ENCODE measurements at places on chromosomes 7 and 10.

DNA sequence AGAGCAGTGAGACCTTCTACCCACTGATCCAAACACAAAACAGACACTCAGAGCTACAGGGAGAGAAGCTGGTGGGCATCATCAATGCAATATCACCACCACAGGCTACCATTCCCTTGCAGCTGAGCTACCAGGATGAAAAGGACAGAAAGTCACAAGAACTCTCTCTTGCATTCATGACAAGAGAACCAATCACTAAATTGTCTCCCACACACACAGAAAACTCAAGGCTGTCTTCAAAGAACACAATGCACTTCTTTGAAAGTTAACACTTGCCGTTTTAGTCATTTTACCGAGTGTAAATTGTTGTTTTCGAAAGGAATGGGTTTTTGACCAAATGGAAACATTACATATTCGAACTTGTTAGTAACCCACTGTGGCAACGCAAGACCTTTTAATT is 626.6 kb downstream of the SORCS1 start:
- DNase-seq: no peak

DNA sequence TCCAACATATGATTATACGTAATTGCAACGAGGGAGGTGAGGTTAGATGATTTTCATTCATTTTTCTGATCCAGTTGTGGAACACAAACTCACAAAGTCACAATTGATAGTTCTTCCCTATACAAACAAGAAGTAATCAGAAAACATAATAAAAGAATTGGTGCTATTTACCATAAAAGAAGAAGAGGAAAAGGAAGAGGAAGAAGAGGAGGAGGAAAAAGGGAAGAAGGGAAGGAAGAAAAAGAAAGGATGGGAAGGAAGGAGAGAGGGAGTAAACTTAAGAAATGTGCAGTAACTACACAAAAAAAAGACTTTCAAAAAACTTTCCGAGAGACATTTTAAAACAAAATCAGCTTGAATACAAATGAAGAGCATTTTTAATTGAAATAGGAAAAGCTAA is 65.0 kb downstream of the CCDC71L start:
- no peak for DNase-seq

- peak; percentile 61 for DNase-seq
Measured at GRCh38 chr7:101362334-101363195, at the start of gene COL26A1. COL26A1 (plus strand) TSS chr7:101362875; CDS start chr7:101363033, 158 bp downstream.

GRCh38 chr10:20314431-20314830 is 498.2 kb downstream of the PLXDC2 start:
- no peak for DNase-seq

DNA sequence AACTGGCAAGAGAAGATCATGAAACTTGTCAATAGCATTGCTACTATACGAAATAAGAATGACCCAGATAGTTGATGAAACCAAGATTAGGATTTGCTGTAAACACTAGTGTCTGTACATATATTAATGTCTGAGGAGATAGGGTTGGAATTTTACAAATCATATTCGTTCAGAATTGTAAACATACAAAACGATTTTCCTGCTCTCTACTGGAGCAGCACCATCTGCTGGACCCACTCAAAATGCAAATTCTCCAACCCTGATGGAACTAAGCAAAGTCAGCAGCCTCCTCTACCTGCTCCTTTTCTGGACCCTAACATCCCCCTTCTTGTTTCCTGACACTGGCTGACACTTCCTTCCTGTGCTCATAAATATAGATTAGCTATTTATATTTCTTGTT is 29.4 kb upstream of the SGMS1 start:
- DNase-seq: peak; percentile 34
